ENCODE measurements at places on chromosomes 6 and 20.
A peak's percentile ranks its signal among the peaks of the same experiment; 100 is the strongest.

DNA sequence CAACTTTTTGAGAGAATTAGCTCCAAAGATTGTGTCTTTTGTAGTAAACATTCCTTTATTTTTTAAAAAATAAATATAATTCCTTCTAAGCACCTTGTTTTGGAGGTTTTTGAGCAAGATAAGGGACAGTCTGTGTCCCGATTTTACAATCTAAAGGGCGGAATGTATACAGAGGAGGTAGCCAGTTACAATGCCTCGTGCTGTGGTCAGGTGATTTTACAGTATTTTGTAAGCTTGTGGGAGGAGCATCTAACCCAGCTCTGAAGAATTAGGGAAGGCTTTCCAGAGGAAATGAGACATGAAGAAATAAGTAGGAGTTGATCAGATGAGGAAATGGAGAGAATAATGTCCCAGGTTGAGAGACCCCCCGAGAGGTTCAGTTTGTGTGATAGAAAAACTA lies 1.3 kb downstream of the HINT3 start:
- DNase-seq, result no peak

DNA sequence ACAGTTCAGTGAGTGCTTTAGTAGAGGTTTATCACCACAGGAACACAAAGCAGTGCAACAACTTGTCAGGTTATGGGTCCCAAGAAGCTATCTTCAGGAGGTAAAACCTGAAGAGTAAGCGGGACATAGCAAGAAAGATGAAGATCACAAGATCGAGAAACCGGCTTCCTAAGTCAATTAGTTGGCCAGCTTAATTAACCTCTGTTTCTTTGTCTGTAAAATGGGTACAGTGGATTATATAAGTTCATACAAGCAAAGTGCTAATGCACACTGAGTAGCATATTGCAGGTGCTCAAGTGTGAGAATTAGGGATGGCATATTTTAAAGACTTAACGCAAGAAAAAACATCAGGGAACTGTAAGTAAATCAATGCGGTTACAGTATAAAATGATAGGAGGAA lies 12.5 kb downstream of the FBXO30 start:
- no peak for DNase-seq

- DNase-seq, result no peak
Observed at GRCh38 chr6:37801605-37801940, 18.0 kb upstream of the ZFAND3 start.

GRCh38 chr20:2101057-2101864 lies at the start of gene STK35:
Gene STK35 (plus strand): TSS chr20:2101827. CDS start chr20:2101882, 55 bp downstream.
- DNase-seq, result no peak

GRCh38 chr6:116827561-116828240 lies 1.2 kb downstream of the GPRC6A start:
- DNase-seq, result no peak

DNA sequence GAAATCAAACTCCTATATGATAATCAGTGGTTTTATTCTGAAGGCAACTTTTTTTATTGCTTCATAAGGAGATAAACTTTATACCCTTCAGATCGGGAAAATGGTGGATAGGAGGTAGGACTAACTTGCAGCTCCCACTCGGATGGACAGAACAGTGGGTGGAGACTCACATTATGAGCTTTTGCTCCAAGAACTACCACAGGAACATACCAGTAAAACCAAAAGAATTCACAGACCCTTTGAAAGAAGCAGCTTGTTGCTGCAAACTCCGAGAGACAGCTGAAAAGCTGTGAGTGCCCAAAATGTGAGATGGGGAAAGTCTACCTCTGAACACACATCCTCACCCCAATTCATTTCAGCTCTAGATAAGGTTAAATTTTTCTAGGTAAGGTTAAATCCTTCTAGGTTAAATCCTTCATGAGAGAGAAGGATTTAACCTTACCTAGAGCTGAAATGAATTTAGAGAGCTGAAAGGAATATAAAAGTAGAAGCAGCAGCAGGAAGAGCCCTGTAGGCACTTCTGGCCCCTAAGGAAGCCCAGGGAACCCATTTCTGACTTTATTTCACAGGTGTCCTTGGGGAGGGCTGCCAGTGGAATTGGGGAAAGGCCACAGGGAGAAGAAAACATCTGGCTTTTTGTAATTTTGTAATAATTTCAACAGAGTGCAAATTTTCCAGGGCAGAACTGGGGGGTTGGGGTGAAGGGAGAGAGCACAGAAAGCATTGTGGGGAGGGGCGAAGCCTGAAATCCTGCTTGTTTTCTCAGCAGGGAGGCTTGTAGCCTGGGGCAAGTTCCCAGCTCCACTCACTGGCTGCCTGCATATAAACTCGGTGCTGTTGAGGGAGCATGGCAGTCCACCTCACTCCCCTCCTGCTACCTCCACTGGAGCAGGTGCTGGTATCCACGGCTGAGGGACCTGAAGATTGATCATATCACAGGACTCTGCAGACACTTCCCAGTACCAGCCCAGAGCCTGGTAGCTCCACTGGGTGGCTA lies 65.9 kb upstream of the HCRTR2 start:
- DNase-seq, result peak; percentile 54

DNA sequence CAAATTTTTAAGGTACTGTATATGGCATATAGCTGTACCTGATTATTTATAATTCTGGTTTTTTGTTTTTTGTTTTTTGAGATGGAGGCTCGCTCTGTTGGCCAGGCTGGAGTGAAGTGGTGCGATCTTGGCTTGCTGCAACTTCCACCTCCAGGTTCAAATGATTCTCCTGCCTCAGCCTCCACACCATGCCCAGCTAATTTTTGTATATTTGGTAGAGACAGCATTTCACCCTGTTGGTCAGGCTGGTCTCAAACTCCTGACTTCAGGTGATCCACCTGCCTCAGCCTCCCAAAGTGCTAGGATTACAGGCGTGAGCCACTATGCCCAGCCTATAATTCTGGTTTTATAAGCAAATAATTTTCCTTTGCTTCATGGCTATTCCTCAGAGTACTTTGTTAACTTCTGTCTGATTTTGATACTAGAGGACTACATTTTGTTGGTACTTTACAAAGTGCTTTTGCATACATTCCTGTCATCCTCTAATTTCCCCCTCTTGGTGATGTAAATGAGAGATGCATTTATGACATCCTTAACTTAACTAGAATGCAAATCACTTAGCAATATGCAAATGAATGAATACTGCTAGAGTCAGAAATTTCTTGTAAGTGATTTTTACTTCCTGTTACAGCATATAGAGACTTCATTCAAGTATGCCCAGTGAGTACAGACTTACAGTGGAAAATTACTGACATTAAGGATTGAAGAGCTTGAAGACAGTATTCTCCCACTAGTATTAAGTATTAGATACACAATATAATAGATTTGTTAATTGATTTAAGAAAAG lies 35.7 kb upstream of the ARID1B start:
- no peak for DNase-seq

GRCh38 chr6:111927321-111927720 lies 54.1 kb upstream of the FYN start:
- no peak for DNase-seq

DNA sequence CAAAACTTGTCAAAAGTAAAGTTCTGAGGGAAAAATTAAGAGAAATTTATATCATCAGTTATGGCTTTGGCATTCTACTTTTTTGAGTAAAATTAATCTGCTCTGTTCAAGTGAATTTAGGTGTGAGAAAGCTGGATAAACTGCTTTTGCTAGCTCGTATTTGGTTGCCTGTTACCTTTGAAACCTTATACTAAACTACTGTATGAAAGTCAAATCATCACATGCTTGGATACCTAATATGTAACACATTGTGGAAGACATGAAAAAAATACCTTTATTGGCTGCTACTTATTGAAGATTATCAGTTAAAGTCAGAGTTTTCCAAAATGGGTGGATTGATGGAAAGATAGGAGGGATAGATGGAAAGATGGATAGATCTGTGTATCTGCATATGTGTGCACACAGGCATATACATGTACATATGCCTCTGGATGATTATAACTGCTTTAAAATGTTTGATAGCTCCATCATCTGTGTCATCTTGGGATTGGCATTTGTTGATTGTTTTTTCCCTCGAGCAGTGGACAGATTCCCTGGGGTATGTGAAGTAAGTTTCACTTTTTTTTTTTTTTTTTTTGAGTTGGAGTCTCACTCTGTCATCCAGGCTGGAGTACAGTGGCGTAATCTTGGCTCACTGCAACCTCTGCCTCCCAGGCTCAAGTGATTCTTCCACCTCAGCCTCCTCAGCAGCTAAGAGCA lies 24.3 kb downstream of the SCAF8 start:
- DNase-seq, result no peak

GRCh38 chr20:53157443-53158408 lies 185.6 kb downstream of the TSHZ2 start:
- peak; percentile 39 for DNase-seq

DNA sequence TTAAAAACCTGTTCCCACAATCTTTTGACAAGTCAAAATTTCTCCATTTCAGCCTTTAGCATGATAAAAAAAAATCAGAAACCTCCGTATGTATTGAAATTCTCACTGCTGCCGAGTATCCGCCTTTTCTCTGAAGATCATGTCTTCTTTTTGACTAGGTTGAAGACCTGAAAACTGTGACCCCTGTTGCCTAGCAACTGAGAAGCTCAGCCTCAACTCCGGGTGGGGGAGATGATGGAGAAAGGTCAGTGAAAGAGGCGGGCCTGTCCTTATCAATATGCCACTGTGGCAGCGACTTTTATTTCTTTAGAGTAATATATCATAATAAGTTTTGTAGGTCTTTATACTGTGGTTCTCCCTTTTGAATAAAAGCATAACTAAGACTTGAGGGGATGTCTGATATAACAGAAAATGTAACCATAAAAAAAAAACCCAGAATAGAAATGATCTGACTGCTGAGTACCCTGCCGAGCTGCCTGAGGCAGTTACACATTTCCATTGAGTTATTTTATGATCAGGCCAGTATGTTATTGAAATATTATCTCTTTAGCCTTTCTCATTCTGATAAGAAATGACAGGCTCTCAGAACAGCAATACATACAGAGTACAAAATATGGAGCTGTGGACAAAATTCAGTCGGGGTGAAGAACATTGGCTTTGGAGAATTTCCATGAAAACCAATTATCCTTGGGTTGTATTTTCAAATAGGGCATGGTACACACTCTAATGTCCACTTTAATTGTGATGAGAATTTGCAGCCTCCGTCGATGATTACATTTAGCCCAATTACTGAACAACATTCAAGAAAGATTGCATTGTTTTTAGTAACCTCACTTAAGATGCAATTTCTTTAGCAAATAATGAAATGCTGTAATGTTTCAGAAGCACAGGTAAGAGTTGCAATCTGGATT lies 136.7 kb upstream of the EEF1E1 start:
- no peak for DNase-seq

- peak; percentile 17 for DNase-seq
Observed at GRCh38 chr6:150343434-150343833, 25.4 kb upstream of the IYD start.

GRCh38 chr6:84453499-84453898 lies 226.1 kb upstream of the CEP162 start:
- peak; percentile 69 for DNase-seq

DNA sequence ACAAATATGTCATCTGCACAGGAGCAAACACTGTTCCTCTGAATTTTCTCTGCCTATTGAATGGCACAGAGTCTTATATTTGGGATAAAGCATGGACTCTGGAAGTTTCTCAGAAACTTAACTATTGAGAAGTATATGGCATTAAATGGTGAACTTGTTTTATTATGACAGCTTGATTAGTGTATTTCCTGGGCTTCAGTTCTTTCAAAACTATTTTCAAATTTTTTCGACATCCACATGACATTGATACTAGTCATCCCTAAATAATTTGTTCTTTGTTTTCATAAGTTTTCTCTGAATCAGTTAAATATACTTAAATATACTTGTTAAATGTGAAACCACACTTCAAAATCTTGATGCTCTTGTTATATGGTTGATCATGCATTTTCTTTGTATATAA lies 144.0 kb upstream of the TSHZ2 start:
- peak; percentile 44 for DNase-seq

DNA sequence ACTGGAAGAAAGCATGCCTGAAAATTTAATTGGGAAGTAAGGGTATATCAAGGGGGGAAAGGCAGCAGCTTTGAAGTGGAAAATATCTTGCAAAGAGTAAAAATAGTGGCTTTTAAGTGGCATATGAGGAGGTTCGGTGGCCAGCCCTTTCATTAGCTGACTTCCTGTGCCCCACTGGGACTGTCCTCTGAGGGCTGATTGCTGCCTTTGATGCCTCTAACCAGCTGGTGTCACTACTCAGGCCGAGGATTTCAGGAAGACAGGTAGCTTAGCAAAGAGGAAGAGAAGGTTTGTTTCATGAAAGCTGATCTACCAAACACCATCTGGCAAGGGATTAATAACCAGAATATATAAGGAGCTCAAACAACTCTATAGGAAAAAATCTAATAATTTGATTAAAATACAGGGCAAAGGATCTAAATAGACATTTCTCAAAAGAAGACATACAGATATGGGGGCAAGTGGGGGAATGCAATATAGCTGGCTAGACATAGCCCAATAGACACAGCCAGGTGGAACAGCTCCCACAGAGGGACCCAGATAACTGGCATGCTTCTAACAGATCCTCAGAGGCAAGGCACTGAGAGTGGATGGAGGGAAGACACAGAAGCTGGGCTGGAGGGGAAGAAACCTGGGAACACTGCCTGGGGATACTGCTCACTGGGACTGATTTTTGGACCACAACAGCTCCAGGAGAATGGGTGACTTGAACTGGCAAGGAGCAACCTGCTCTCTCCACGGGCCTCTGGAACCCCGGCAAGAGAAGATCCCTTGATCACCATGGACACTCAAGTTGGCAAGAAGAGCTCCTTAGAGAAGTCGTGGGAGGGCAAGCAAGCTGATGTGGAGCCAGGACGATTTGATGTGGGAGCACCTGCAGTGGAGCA lies 33.2 kb downstream of the CCN2 start:
- DNase-seq, result no peak

- DNase-seq, result no peak
Observed at GRCh38 chr20:4299216-4299615, 283.9 kb upstream of the RNF24 start.

Measured in fibroblast of skin of scalp (primary cell).